ENCODE measurements at places on chromosomes 2 and 18.

DNA sequence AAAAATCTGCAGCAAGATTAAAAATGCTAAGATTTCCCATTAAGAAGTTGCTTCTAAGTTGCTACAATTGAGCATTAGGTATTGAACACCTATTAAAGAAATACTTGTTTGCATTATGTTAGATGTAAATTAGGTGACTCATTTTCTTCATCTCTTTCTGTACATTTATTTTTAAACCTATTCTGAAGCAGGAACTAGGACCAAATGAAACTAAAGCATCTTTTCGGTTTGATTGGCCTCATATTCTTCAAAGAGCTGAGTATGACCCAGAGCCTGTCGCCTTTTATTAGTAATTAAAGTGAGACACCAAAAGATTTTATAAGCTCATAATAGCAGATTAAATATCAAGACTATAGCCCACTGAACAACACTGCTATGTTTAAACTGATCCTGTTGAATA is 83.4 kb upstream of the ZEB2 start:
- no peak for DNase-seq

DNA sequence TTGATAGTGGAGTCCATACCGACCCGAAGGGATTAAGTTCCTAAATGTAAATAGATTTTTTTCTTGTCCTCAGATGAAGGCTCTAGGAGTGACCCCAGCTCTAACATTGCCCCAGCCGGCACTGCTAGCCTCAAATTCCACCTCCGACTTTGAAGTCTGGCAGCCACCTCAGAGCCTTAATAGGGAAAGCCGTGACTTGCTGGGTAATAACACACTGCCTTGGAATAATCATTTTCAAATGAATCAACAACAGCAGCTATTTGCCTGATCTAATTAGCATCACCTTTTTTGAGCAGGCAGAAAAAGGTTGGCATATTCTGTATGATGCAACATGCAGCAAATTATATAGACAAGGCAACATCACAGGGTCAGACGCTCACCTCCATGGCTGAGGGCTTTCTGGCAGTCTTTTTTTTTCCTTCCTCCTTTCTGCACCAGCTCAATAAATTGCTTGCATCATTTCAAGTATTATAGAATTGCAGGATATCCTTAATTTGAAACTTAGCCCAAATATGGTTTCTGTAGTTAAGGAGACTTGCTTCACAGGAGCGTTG is 276.5 kb upstream of the ATP5MC3 start:
- no peak for DNase-seq

DNA sequence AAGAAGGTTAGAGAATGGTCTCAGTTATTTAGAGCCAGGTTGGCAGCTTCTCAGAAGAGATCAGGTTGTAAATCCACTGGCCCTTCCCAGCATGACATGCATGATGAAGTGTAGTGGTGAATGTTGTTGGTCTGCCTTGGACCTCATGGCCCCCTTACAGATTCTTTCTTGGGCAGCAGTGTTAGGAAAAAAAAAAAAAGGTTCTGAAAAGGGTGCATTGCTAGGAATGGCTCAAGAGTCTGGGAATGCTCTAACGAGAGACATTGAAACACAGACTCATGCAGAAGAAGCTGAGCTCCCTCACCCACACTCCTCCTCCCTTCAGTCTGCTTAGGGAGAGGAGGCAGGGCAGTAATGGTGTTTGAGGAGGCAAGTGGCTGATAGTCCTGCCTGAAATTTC is 105.5 kb downstream of the POLE4 start:
- DNase-seq: no peak

DNA sequence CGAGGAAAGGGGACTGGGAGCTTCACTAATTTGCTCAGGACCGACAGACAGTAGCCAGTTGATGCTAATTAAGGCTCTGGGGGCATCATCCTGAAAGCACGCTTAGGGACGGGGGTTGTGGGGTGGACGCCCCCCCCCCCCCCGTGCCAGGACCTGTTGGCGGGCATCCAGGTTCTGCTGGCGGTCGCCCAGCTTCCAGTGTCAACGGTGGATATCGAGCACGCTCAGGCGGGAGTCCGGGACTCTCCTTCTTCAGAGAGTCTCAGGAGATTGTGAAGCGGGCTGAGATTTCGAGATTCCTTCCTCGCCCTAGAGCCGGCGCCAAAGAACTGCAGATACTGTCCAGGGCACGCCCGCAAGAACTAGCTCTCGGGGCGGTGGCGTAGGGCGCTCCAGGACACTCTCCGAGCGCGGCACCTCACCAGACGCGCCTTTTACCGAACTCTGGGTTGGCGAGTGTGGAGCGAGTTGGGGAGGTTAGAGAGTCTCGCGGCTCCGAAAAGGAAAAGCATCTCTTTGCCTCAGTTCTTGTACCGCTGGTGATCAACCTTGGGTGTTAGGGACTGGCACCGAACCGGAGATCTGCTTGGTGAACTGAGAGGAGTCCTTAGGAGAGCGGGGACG is 5.6 kb downstream of the RAX start:
- DNase-seq: no peak

DNA sequence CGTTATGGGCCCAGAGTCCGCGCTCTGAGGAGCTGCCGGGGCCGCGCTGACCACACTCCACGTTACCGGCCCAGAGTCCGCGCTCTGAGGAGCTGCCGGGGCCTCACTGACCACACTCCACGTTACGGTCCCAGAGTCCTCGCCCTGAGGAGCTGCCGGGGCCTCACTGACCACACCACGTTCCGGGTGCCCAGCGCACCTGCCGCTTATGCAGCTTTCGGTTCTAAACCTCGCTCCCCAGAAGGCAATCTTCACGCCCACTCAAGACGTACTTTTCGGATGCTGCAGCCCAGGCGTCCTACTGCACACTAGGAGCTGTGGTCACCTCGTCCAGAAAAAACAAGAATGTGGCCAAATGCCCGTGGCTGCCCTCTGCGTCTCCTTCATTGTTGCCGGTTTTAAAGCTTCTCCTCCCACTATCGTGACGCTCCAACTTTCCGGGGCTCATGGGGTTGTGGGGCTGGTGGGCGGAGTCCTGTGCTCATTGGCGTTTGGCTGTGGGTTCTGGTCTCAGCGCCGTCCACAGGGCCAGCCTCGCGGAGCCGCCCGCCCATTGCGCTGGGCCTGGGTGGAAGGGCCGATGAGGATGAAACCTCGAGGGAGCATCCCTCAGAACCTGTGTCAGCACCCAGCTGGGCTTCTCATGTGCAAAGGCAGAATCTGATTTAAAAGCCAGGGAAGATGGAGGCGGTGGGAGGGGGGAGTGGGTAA is 11.9 kb downstream of the KCNG2 start:
- no peak for DNase-seq

GRCh38 chr2:3738454-3738853 is 35.1 kb downstream of the DCDC2C start:
- DNase-seq: no peak

DNA sequence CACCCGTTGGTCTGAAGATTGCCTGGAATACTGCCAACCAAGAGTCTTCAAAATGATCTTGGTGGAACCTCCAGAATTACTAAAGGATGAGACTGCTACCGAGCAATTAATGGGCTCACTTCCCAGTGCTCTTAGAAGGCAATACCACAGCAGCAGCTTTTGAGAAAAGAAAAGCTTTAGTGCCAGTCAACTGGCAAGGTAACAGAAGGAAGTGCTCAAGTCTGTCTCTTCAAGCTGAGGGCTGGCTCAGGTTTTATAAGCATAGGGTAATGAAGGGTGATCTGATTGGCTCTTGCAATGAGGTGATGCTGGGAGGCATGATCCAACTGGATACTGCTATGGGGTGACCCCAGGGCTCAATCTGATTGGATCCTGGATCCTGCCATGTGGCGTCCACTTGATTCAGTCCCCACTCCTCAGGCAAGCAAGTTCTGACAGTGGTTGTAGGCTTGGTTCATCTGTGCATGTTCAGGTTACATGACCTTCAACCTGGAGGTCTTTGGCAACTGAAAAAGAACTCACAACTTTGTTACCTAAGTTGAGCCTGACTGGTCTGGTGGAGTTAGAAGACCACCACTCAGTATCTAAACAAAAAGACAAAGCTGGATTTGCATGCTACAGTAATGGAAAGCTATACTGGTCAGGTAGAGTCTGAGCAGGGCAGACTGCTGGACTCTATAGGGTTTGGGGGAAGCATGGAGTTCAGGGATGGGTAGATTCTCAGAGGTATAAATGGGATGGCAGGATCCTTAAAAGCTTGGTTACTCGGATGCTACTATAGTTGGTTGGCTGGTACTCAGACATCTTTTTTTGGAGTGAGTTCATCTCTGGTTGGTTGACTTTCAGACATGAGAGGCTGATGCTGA is 14.0 kb upstream of the RIF1 start:
- no peak for DNase-seq

- DNase-seq: no peak
Observed at GRCh38 chr2:63613391-63613901, 24.7 kb downstream of the MDH1 start.

DNA sequence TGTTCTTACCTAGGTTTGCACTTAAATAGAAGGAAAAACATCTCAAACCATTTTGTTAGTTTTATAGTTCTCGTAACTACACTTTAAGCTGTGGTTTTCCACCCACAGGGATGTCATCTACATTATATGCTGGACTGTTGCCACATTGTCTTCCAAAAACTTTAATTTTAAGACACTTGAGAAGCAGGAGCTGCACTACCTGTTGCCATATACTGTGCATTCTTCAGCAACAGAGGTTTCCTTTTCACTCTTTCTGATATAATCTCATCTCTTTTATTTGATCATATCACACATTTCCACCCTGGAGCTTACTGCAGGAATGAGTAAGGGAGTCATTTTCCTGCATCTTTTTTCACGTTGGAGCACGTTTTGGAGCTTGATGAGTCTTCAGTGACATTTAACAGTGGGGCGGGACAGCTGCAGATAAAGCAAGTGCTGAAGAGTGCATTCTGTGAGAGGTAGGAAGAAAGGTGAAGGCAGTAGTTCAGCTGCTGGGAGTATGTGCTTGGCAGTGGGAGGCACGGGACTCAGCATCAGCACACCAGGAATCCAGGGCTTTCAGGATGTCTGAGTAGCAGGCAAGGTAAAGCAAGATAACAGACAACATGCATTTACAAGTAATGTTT is 3.8 kb downstream of the LIMS1 start:
- DNase-seq: no peak

- DNase-seq: no peak
Observed at GRCh38 chr2:169294001-169294675, 68.2 kb downstream of the LRP2 start.

GRCh38 chr2:121398853-121399252 is 113.9 kb upstream of the TFCP2L1 start:
- no peak for DNase-seq

- no peak for DNase-seq
Observed at GRCh38 chr2:196747400-196747799, 52.1 kb downstream of the GTF3C3 start.

DNA sequence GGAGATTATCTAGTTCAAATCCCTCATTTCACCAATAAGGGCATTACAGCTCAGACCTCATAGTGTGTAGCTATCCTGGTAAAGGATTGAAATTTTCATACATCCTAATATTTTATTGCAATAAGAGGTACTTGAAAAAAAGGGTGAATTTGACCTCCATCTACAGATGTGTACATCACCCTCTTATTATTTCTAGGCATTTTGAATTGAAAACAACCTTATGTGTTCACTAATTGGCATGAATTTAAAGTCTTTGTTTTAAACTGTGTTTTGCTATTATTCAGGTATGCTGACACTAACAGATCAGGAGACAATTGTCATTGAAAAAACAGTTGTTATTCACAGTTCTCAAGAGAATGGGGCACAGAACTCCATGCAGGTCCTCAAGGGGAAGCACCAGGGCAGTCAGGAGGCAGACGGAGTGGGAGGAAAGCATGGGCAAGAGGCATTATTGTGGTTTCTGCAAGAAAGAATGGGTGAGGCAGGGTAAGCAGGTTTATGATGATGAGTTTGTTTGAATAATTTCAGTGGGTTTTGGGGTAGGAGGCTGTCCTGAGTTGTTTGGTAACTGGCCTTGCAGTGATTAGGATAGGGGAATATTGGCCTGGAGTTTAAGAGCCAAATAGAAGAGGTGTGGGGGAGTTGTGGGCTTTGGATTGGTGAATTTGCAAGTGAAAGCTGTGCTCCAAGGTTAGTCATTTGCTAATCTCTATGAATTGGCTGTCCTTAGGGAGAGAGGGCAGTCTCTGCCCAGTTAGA is 194.6 kb downstream of the GPD2 start:
- DNase-seq: no peak

- DNase-seq: no peak
Observed at GRCh38 chr2:85132834-85133637, at the start of gene TCF7L1. Gene TCF7L1, plus strand, starts transcription at chr2:85133392. Its CDS starts 293 bp downstream, at chr2:85133685.

DNA sequence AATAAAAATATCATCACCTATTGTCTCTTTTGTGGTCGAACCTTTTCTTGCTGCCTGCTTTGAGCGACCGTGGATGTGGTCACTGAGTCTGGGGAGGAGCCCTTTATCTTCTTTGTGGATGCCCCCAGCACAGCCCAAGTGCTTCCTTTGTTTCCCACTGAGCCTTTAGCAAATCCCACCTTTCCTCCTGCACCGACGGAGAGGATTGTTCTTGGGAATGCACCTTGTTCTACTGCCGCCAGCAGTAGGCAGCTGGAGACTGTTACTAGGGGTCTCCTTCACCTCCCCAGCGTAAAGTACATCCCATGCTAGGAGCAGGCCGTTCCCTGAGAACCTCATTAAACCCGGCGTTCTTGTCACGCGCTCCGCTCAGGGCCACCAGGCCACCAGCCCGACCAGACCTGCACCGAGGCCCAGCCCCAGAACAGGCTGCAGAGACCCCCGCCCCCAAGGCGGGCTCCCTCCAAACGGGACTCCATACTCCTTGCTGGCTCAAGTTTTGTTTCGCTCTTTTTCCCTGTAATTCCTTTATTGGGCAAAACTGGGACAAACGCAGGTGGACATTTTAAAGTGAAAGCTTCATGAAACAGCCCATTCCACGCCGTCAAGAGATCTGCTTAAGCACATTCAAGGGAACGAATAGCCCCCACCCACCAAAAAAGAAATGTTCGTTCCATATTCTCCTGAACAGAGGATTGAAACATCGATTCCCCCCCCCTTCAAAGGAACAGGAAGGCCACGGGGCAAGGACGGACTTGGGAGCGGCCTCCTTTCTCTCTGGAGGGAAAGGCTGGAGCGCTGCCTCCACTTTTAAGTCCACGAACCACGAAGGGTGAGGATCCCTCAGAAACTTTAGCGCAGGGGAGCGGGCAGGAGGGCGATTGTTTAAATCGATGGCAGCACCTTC is 1.1 kb upstream of the MAT2A start:
- DNase-seq: no peak

- no peak for DNase-seq
Observed at GRCh38 chr2:237979331-237979730, 12.5 kb downstream of the UBE2F start.
